ENCODE measurements at places on chromosomes 13 and 19.

GRCh38 chr13:38535261-38535660, 151.6 kb upstream of the FREM2 start:
- DNase-seq, result no peak

- DNase-seq, result no peak
Measured at GRCh38 chr19:33758541-33759013, 38.1 kb upstream of the KCTD15 start.

DNA sequence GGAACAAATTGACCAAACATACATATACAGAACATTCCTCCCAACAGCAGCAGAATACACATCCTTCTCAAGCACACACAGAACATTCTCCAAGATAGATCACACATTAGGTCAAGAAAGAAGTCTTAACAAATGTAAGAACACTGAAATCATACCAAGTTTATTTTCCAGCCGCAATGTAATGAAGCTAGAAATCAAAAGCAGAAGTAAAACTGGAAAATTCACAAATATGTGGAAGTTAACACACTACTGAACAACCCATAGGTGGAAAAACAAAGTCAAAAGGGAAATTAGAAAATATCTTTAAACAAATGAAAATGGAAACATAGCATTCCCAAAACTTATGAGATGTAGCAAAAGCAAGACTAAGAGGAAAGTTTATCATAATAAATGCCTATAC, 692.6 kb downstream of the DIAPH3 start:
- no peak for DNase-seq

- no peak for DNase-seq
Measured at GRCh38 chr19:5080030-5080654, 111.2 kb downstream of the KDM4B start.

- no peak for DNase-seq
Measured at GRCh38 chr13:34847766-34848165, 94.3 kb upstream of the NBEA start.

- DNase-seq, result no peak
Measured at GRCh38 chr19:5220361-5220760, 120.3 kb downstream of the PTPRS start.

Measured in stimulated activated effector memory CD8-positive, alpha-beta T cell treated with anti-CD3 and anti-CD28 coated beads, Interleukin-12 subunit alpha, Interleukin-12 subunit beta, amount 100 ng/mL, for 72 hours (primary cell).